ENCODE measurements at places on chromosomes 4 and X. TPM values are rescaled to one million over a fixed set of nuclear protein-coding genes. Genes with fewer than 3 reads are reported as not detected.

The CYP2U1 gene
- total RNA-seq, result 4.0 TPM

The METAP1 gene
- total RNA-seq, result 25.2 TPM

The ELF2 gene
- total RNA-seq, result 162 TPM

The MTTP gene
- 0.63 TPM for total RNA-seq

The PAGE2 gene
- total RNA-seq, result not detected

The HSFX4 gene
- total RNA-seq, result not detected

The MAGEA8 gene
- not detected for total RNA-seq

The SCLT1 gene
- total RNA-seq, result 48.4 TPM

The RBMXL3 gene
- total RNA-seq, result not detected

The MAGEC1 gene
- total RNA-seq, result not detected

The PCSK1N gene
- total RNA-seq, result 3.3 TPM

The TAF7L gene
- total RNA-seq, result not detected

The DSPP gene
- total RNA-seq, result not detected

The DDIT4L gene
- total RNA-seq, result 0.21 TPM

The SPIN4 gene
- 2.8 TPM for total RNA-seq

The ARSJ gene
- 0.10 TPM for total RNA-seq

The PI4K2B gene
- 14.7 TPM for total RNA-seq

The EIF4E gene
- 128 TPM for total RNA-seq

The CLCN5 gene
- 2.5 TPM for total RNA-seq

The TXK gene
- 74.9 TPM for total RNA-seq

The RTL9 gene
- not detected for total RNA-seq

The SMIM10L2A gene
- 0.31 TPM for total RNA-seq

The SLITRK4 gene
- 1.5 TPM for total RNA-seq

The L1CAM gene
- total RNA-seq, result 0.52 TPM

The GABRB1 gene
- total RNA-seq, result not detected

The PGAM4 gene
- not detected for total RNA-seq

The DCUN1D4 gene
- 55.0 TPM for total RNA-seq

The ANKRD50 gene
- total RNA-seq, result 1.7 TPM

The ARL9 gene
- total RNA-seq, result 0.21 TPM

The LPAR4 gene
- 0.10 TPM for total RNA-seq

The PRR32 gene
- not detected for total RNA-seq

The DMP1 gene
- total RNA-seq, result not detected

The MXRA5 gene
- total RNA-seq, result not detected

The WNK3 gene
- total RNA-seq, result 0.42 TPM

The GYPE gene
- total RNA-seq, result 0.10 TPM

The CHRNA9 gene
- 0.42 TPM for total RNA-seq

The CENPVL1 gene
- total RNA-seq, result not detected

The C4orf50 gene
- 0.21 TPM for total RNA-seq

The FGD1 gene
- not detected for total RNA-seq

The VEGFC gene
- total RNA-seq, result 0.42 TPM

The USP51 gene
- total RNA-seq, result 3.3 TPM

The EPHA5 gene
- total RNA-seq, result not detected

The SUPT20HL2 gene
- total RNA-seq, result not detected

The CTAG1B gene
- total RNA-seq, result not detected

The CMC4 gene
- total RNA-seq, result 14.6 TPM

The N4BP2 gene
- 36.2 TPM for total RNA-seq

Data from mononuclear cell (primary cell).